Upper lobe of left lung (tissue), 6 donors: ENCODE measurements at places on chromosomes 3 and 15. TPM values are rescaled to one million over a fixed set of nuclear protein-coding genes. Genes with fewer than 3 reads are reported as not detected.
A peak's percentile ranks its signal among the peaks of the same experiment; 100 is the strongest.

The SEMA6D gene
- 8.5 TPM for total RNA-seq

The FILIP1L gene
- 20.2 TPM for total RNA-seq

The EPHB3 gene
- total RNA-seq = 6.4 TPM

The STAC gene
- total RNA-seq = 30.7 TPM

The NGRN gene
- 35.7 TPM for total RNA-seq

The MUC4 gene
- 4.6 TPM for total RNA-seq

The HHLA2 gene
- 6.3 TPM for total RNA-seq

The GXYLT2 gene
- 5.2 TPM for total RNA-seq

The ANKUB1 gene
- 3.7 TPM for total RNA-seq

The KNL1 gene
- total RNA-seq = 2.4 TPM

The LMLN gene
- 9.4 TPM for total RNA-seq

The CPEB1 gene
- total RNA-seq = 3.4 TPM

DNA sequence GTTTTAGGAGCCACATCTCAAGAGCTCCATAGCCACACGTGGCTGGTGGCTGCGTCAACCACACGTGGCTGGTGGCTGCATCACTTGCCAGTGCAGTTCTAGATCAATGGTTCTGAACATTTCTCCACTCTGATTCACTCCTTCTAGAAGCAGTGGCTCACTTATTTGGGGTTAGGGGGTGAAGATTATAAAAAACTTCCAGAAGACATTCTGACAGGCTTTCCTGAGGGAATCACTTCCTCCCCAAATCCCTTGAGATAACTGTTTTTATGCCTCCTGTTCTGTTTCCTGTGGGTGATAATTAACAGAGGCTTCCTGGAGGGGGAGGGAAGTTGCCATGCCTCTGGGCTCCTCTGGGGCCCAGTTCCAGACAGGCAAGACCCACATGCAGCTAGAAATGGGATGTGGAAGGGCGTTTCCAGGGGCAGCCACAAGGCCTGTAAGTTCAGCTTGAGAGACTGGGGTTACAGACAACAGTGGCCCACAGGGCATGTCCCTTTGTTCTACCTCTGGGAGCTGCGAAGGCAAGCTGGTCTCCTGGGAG is 23.6 kb downstream of the HEG1 start:
- H3K27me3 ChIP-seq = no peaks in the 10 kb centered on the region
- peaks cover 19% of the 10 kb centered on the region for H3K4me1 ChIP-seq
- H3K36me3 ChIP-seq = peaks cover 10% of the 10 kb centered on the region
- peak overlapping the region; percentile 62 for H3K27ac ChIP-seq
- no peak for DNase-seq
- H3K4me3 ChIP-seq = no peak overlapping the region

DNA sequence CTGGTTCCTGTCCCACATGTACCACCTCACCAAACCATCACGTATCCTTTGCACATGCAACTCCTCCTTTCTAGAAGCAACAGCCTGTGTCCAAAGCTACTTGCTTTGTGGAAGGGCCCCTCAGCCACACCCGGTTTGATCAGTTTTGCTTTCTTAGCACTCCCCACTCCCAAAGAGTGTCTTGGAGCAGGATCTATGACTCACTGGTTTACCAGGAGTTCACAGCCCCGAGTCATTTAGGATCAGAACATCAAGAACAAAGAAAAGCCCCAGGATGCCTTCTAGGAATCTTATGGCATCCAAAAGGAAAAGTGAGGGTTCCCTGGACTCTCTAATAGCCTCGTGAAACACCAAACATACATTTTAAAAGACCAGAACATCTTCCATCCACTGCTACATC is 50.7 kb upstream of the IGF1R start:
- peaks cover 2% of the 10 kb centered on the region for H3K4me1 ChIP-seq
- H3K36me3 ChIP-seq = no peaks in the 10 kb centered on the region
- no peak for DNase-seq

DNA sequence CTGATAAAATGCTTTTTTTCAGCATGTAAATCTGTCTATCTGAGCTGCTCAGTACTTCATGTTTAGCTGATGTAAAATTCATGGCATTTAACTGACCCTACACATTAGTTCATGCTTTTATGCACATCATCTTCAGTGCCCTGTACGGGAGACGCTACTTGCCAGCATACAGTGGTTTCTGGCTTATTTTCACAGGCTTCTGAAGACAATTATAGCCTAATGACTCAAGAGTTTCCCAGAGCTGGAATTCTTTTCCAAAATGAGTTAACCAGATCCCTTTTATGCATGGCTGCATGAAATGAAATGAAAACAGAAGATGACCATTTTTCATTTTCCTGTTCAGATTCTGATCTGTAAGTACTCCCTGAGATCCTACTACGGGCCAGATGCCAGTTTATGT is 1061.5 kb downstream of the ROBO2 start:
- no peak for DNase-seq
- no peak overlapping the region for H3K27ac ChIP-seq
- H3K36me3 ChIP-seq = no peaks in the 10 kb centered on the region

GRCh38 chr3:177065285-177066033 is 131.8 kb downstream of the TBL1XR1 start:
- no peak for DNase-seq
- H3K27me3 ChIP-seq = no peaks in the 10 kb centered on the region
- peaks cover 32% of the 10 kb centered on the region for H3K4me1 ChIP-seq
- H3K36me3 ChIP-seq = no peaks in the 10 kb centered on the region
- H3K4me3 ChIP-seq = no peak overlapping the region

DNA sequence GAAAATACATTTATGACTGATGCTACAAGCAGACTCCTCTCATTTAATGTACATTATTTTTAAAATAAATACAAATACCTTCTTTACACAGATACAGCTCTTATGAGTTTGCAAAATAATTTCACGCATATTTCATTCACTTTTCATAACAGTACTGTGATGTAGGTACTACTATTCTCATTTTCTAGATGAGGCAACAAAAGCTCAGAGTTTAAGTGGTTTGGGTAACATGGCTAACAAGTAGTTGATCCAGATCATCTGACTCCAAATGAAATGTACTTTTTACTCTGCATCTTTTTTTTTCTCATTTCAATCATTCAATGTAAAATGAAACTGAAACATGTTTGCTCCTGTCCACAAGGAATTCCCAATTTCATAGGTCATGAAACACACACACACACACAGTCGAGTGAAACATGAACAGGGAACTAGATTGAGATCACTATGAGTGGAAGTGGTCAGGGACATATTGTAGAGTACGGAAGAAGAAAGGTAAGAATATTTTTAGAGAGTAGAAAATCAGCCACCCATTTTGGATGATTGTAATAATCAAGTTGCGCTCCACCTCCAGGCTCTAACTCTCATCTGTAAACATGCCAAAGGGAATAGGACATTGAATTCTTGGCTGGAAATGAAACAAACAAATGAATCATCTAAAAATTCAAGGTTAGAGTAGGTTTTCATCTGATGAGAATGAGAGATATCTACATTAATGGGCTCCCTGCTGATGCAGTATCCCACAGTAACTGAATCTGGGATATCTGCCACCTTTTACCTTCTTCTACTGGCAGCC is 92.4 kb downstream of the CLDN1 start:
- H3K27ac ChIP-seq = no peak overlapping the region
- H3K27me3 ChIP-seq = no peaks in the 10 kb centered on the region

DNA sequence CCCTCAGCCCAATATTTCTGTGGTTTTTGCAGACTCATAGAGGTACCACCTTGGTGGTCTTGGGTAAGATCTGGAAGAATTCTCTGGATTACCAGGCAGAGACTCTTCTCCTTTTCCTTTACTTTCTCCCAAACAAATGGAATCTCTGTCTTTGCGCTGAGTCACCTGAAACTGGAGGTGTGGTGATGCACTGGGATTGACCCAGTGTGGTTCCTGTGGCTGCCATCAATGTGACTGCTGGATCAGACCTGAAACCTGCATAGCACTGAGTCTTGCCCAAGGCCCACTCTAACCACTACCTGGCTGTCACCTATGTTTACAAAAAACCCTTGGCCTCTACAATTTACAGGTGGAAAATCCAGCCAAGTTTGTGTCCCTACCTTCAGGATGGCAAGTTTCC is 295.3 kb downstream of the RBMS3 start:
- no peaks in the 10 kb centered on the region for H3K4me1 ChIP-seq
- no peak overlapping the region for H3K4me3 ChIP-seq
- no peak overlapping the region for H3K27ac ChIP-seq

GRCh38 chr15:60740787-60741354 is 261.9 kb upstream of the ICE2 start:
- H3K27me3 ChIP-seq = no peaks in the 10 kb centered on the region
- no peak overlapping the region for H3K27ac ChIP-seq
- no peak overlapping the region for H3K4me3 ChIP-seq
- H3K36me3 ChIP-seq = no peaks in the 10 kb centered on the region

DNA sequence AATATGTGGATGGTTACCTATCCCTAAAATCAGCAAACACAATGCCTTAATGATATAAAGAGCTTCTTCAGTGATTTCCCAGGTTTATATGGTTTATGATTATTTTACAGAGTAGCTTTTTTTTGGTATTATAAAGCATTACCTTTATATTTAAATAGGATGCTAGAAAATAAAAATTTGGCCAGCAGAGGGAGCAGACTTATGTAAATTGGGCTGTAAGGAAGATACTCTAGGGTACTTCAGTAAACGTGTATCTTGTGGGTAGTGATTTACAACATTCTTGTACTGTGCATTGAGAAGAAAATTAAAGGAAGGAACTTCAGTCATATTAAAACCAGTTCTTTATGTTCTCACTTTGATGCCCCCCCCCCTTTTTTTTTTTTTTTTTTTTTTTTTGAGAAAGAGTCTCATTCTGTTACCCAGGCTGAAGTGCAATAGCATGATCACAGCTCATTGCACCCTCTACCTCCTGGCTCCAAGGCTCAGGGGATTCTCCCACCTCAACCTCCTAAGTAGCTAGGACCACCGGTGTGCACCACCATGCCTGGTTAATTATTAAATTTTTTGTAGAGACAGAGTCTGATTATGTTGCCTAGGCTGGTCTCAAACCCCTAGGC is 167.9 kb downstream of the BBX start:
- no peaks in the 10 kb centered on the region for H3K36me3 ChIP-seq
- DNase-seq = no peak
- H3K27me3 ChIP-seq = no peaks in the 10 kb centered on the region
- H3K4me3 ChIP-seq = no peak overlapping the region

DNA sequence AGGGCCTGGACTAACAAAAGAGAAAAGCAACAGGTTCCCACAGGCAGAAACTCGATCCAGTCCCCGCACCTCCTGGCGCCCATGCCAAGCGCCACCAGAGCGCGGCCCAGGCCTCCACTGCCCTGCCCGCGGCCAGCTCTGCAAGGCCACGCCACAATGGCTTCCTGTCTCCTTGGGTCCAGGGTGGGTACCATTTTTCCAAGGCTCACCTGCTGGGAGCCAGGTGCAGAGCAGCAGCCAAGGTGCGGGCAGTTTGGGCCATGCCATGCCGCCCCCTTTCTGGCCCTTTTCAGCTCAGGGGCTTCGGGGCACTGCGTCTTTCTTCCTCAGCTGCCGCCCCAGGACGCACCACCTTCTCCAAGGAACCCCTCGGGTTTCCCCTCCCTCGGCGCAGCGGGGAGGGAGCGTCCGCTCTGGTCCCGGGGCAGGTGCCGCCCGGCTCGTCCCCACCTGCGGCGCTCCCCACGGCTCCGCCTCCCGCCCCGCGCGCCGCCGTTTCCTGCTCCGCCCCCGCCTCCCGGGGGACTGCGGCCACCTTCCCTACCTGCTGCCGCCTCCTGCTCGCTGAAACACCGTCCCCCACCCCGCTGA is at the start of gene ILDR1:
ILDR1 (minus strand) TSS at position 437 of the 591 bp plus-strand sequence; CDS start at position 267, 170 bp downstream.
- peak within 1 kb of the TSS; percentile 61 for H3K27ac ChIP-seq
- DNase-seq = peak; percentile 92
- H3K4me1 ChIP-seq = peaks cover 9% of the 10 kb centered on the region
- H3K4me3 ChIP-seq = peak within 1 kb of the TSS; percentile 54

- no peak overlapping the region for H3K4me3 ChIP-seq
- H3K27ac ChIP-seq = no peak overlapping the region
- no peak for DNase-seq
- no peaks in the 10 kb centered on the region for H3K27me3 ChIP-seq
These were observed 132.8 kb upstream of the SLC24A5 start for GRCh38 chr15:47987908-47988532.

GRCh38 chr15:66004618-66005262 is 135.4 kb downstream of the RAB11A start:
- no peak overlapping the region for H3K4me3 ChIP-seq
- no peak for DNase-seq
- no peaks in the 10 kb centered on the region for H3K36me3 ChIP-seq
- no peak overlapping the region for H3K27ac ChIP-seq

DNA sequence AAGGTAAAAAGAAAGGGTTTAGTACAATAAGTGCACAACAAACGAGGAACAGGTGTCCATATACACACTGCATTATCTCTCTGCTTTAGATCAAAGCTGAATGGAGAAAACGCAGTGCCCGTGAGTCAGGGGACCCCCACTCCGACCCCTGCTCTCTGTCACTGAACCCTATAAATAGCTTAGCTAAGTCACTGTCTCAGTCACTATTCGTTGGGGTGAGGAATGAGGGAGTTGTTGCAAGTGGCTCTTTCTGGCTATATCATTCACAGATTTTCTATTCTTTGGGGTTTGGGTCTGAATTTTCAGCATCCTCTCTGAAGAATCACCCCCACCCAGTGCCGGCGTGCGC is 458 bp upstream of the STAC start:
- no peak for DNase-seq
- no peaks in the 10 kb centered on the region for H3K36me3 ChIP-seq
- no peaks in the 10 kb centered on the region for H3K27me3 ChIP-seq
- peaks cover 16% of the 10 kb centered on the region for H3K4me1 ChIP-seq
- H3K27ac ChIP-seq = no peak overlapping the region

DNA sequence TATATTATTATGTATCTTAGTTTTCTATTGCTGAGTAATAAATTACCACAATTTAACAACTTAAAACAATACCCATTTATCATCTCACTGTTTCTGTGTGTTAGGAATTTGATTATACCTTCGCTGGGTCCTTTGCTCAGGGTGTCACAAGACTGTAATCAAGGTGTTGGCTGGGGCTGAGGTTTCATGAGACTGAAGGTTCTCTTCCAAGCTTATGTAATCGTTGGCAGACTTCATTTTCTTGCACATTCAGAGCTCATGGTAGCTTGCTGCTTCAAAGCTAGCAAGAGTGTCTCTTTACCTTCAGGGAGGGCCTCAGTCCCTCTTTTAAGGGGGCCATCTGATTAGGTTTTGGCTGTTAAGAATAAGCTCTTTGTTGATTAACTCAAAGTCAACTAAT is 293.1 kb downstream of the POLQ start:
- no peaks in the 10 kb centered on the region for H3K4me1 ChIP-seq
- no peaks in the 10 kb centered on the region for H3K36me3 ChIP-seq
- H3K27ac ChIP-seq = no peak overlapping the region
- no peak for DNase-seq

DNA sequence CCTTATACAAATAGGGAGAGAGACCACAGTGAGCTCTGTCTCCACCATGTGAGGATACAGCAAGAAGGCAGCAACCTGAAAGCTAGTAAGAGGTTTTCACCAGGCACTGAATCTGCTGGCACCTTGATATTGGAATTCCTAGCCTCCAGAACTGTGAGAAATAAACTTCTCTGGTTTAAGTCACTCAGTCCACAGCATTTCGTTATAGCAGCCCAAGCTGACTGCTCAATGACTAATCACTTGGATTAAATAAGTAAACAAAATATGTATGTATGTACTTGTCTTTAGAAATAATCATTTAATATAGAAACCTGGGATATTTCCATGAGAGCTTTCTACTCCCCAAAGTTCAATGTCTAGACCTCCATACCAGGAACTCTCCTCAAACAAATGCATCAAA is 162.0 kb downstream of the IMPG2 start:
- no peak overlapping the region for H3K27ac ChIP-seq
- no peaks in the 10 kb centered on the region for H3K4me1 ChIP-seq
- H3K36me3 ChIP-seq = no peaks in the 10 kb centered on the region
- DNase-seq = no peak
- no peaks in the 10 kb centered on the region for H3K27me3 ChIP-seq
